Endothelial cell of umbilical vein (primary cell): ENCODE measurements at places on chromosomes 13 and 19. TPM values are rescaled to one million over a fixed set of nuclear protein-coding genes. Genes with fewer than 3 reads are reported as not detected.

The PDE4C gene
- polyA plus RNA-seq = 0.13 and 0.29 TPM in 2 replicates

The SLC15A1 gene
- not detected in 2 replicates for polyA plus RNA-seq

The LGALS7 gene
- polyA plus RNA-seq = not detected in 2 replicates

The CATSPERD gene
- not detected in 2 replicates for polyA plus RNA-seq

The KCNRG gene
- polyA plus RNA-seq = 1.2 and 1.3 TPM in 2 replicates
